ENCODE measurements at places on chromosomes 1 and 21. TPM values are rescaled to one million over a fixed set of nuclear protein-coding genes. Genes with fewer than 3 reads are reported as not detected.

Gene DIO1
- total RNA-seq = not detected

Gene SPRR3
- not detected for total RNA-seq

Gene RAB3B
- 6.3 TPM for total RNA-seq

Gene GPR3
- 1.8 TPM for total RNA-seq

Gene RSPH1
- 0.93 TPM for total RNA-seq

Gene ADCY10
- 0.38 TPM for total RNA-seq

Gene TPM3
- total RNA-seq = 457 TPM

Gene KRTAP7-1
- total RNA-seq = not detected

Gene TOR3A
- 39.2 TPM for total RNA-seq

Gene CFAP57
- 0.33 TPM for total RNA-seq

Gene SH2D5
- total RNA-seq = 16.5 TPM

Gene S100PBP
- total RNA-seq = 16.3 TPM

Gene NUAK2
- 28.4 TPM for total RNA-seq

Gene AGMAT
- 7.3 TPM for total RNA-seq

Gene ELF3
- total RNA-seq = 157 TPM

Gene SPATA17
- total RNA-seq = 2.8 TPM

Gene FMOD
- not detected for total RNA-seq

Gene PADI3
- 1.2 TPM for total RNA-seq

Gene CELA3B
- total RNA-seq = not detected

Gene ACKR1
- total RNA-seq = 0.05 TPM

Gene TNFRSF9
- 2.9 TPM for total RNA-seq

Gene TRAF3IP3
- total RNA-seq = not detected

Gene FCRL3
- total RNA-seq = not detected

Gene GUCA2A
- not detected for total RNA-seq

Gene FCAMR
- not detected for total RNA-seq

Gene EDN2
- 41.6 TPM for total RNA-seq

Gene RGS1
- total RNA-seq = not detected

Gene SPEN
- total RNA-seq = 34.2 TPM

Gene RAD54L
- 10.5 TPM for total RNA-seq

Gene OR2L5
- total RNA-seq = not detected

Gene KCNK2
- not detected for total RNA-seq

Gene DFFA
- total RNA-seq = 22.2 TPM

Gene BLACAT1
- not detected for total RNA-seq

Gene ALDH4A1
- 14.2 TPM for total RNA-seq

Gene AGT
- total RNA-seq = 0.13 TPM

Gene FCRLB
- 1.6 TPM for total RNA-seq

Gene CFHR1
- 0.15 TPM for total RNA-seq

Gene SLC30A1
- total RNA-seq = 23.5 TPM

Gene C1orf210
- total RNA-seq = not detected

Gene TEX38
- not detected for total RNA-seq

Gene GMEB1
- 5.7 TPM for total RNA-seq

Gene CYP4B1
- total RNA-seq = not detected

Gene S1PR1
- total RNA-seq = 0.22 TPM

Gene SNX7
- total RNA-seq = 23.9 TPM

Gene SLAMF1
- not detected for total RNA-seq

Gene KCND3
- 0.01 TPM for total RNA-seq

Gene DAB1
- total RNA-seq = not detected

Gene KMO
- 0.53 TPM for total RNA-seq

Gene PDPN
- not detected for total RNA-seq

Gene CLK2
- total RNA-seq = 25.4 TPM

Gene ZNF683
- total RNA-seq = not detected

Gene S100A1
- 1.0 TPM for total RNA-seq
